ENCODE measurements at places on chromosomes 4 and X.

DNA sequence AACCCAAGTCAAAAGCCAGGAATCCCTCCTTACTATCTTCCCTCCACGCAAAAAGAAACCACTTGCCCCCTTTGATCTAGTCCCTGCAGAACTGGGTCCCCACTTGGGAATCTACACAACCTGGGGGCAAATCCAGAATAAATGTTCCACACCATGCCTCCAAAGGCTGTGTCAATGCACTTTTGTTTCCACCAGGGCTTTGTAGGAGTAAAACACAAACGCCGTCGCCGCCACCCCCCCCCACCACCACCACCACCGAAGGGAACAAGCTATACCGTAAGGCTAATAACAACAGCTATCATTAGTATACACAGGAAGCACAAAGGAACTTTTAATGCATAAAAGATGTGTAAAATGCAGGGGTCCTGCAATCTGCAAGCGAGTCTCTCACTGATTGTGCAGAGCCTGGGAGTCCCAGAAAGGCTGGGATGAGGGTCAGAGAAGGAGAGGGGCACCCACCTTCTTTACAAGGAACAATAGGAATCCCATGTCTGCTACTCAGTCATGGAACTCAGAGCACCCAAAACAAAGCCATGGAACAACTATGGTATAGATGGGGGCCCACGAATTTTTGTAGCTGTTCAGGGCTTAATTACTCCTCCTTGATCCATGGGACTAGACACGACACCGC, 13.2 kb downstream of the BCOR start:
- no peak for DNase-seq

DNA sequence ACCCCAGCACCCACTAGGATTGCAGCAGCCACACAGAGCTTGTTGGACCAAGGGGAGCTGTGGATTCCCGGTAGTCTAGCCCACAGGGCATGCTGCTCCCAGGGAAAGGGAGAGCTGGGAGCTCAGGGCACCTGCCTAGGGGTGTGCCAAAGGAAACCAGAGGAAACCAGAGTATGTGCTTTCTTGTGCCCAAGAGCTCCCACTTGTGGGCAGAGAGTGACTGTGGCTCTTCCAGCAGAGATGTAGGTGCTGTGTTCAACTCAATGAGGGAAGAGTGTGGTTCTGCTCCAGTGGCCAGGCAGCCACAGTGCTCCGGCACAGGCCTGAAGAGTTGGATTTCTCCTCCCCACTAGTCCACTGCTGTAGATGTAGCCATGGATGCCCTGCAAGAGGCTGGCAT, 1050.0 kb upstream of the INTU start:
- DNase-seq: no peak

DNA sequence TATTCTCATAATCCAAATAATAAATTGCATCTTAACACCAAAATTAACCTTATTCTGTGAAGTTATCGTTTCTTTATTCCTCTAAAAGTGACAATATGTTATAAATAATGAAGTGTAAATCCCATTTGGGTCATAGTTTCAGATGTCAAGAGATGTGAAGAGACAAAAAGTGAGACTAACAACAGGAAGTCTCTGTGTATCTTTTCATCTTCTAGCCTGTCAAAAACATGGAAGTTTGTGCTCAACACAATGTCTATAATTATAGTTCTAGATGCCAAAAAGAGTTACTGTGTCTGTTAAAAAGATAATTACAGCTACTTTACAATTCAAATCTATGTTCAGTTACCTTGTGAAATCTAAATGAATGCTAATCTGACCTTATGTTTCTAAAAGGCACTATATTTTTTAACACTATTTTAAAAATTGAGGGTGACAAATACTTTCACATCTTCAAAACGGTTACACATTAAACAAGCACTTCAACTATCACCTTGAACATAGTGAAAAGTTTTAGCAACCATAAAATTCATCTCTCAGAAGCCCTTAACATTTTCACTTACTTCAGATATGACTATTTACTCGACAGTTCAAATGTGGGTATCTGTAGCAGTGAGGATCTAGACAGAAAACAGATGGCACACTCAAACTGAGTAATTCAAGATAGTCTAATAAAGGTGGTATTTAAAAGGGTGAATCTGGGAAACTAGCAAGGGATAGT, 509.8 kb downstream of the ARAP2 start:
- DNase-seq: no peak

GRCh38 chrX:81556880-81557279, 355.0 kb downstream of the SH3BGRL start:
- DNase-seq: no peak

DNA sequence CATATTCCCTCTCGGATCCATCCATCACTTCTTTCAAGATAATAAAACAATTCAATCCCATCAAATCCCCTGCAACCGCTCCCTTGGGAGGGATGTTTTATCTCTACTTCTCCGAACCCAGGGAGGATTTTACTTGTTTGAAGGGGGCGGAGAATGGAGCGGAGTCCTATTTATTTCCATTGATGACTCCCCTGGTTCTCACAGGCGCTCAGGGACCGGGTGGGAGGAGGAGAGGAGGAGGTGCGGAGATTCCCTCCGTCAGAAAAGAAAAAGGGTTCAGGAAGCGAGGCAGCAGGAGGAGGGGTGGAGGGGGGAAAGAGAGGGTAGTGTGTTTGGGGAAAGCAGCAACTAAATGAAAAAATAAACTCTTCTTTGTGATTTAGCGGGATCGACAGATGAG, 2.1 kb downstream of the NDNF start:
- no peak for DNase-seq

DNA sequence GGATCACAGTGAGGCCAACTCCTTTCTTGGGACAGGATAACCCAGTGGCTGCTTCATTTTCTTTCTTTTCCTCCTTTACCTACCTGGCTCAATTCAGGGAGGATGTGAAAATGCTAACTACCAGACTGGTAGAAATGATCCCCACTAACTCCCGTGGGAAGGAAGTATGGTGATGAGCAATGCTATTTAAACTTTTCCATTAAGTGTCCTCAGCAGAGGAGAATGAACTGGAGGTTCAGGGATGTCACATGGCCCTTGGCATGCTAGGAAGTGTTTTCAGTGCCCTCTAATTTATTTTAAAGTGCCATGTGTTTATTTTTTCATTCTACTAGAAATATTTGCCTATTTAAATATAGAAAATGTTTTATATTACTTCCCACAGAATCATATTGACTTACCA, 363.9 kb downstream of the PPP3CA start:
- DNase-seq: no peak

GRCh38 chr4:47530801-47531200, 45.7 kb downstream of the ATP10D start:
- no peak for DNase-seq

DNA sequence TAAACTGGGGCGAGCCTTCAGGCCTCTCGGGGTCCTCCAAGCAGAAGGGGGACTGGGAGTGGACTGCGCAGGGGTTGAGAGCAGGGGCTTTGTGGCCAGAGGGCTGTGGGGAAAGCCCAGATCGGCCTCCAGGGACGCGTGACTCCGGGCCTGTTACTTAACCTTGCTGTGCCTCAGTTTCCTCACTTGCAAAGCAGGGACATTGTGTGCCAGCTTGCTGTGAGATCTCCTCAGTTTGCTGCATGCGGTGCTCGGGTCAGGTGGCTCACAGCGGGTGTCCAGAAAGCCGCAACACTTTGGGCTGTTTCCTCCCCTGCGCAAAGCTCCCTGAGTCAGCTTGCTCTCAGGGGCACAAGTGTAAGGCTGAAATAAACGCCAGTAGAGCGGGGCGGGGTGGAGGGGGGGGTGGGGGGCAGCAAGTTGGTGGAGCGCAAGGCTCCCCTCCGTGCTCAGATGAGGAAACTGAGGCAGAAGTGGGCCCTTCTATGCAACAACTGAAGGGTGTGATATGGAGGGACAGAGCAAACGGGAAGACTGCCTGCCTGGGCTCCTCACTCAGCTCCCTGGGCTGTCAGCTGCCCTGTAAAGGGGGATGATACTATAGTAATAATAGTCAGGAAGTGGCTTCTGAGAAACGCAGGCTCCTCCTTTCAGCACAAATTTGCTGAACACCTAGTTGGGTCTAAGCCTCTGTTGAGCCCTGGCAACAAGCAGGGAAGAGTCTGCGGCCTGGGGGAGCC, 101.0 kb downstream of the HMX1 start:
- no peak for DNase-seq

GRCh38 chr4:88107406-88108107, 50.9 kb downstream of the ABCG2 start:
- DNase-seq: no peak

GRCh38 chr4:163591614-163592020, 97.1 kb downstream of the TMA16 start:
- DNase-seq: no peak

DNA sequence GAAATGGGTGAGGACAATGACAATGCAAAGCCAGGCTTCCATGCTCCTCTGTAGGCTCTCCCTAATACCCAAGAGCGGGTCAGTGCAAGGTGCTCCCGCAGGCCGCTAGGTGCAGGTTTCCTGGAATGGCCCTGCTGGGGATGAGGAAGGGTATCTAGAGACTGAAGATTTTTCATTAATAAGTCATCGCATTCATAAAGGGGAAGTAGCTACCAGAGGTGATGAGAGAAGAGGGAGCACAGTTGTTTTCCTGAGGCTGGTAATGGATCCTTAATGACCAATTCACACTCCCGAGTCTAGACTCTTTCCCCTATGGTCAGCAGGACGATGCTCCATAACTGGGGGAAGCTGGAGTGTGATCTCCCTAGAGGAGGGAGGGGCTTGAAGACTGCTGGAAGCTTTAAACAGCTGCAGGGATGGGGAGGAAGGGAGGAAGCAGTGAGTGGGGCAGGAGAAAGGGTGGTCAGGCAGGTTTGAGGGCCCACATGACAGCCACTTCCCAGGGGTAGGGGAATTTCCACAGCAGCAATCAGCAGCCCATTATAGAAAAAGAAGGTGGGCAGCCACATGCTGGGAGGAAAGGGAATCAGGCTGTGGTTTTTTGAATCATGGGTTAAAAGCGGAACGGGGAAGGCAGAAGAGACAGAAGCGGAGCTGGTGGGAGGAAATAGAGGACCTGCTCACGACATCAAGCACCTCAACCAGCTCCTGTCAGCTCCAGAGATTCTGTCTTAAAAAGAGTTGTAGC, 10.2 kb upstream of the ATP6AP2 start:
- DNase-seq: no peak

DNA sequence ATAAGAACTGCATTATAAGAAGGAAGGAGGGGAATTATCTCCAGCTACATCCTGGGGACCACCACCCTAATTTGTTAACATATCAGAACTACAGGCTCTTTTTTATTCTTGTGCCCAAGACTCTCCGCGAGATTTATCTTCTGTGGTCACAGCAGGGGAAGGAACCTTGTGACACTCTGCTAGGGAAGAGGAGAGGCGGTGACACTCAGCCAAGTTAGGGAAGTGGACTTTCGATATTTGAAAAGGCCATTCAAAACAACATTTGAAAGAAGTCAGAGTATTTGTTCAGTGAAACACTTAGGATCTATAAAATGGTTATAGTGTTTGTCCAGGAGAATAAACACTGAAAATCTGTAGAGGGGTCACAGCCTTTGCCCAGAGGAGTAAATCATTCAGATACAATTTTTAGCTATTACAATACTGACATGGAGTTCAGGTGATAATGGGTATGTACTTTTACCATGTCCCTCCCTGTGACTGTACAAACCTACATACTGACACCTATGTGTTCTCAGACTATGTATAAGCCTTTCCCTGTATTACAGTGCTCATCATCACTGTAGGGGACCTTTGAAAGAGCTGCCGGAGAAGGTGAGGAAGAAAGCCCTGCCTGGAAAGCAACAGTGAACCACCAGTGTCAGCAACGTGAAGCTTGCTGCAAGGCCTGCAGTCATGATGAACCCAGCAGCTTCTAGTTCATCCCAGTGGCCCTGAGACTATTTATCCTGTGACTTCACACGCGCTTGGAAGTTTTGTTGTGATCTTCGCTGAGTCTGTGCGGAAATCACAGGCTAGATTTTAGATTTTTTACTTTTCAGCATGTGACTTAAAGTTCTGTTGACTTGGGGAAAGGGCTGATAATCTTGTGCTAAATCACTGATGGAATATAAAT, 8.5 kb upstream of the PTTG2 start:
- DNase-seq: no peak

- DNase-seq: no peak
These were observed 594.3 kb upstream of the DIPK2B start for GRCh38 chrX:45794995-45795337.

- no peak for DNase-seq
These were observed 6.8 kb upstream of the HTRA3 start for GRCh38 chr4:8262637-8263322.

GRCh38 chrX:40004921-40005291, 92.9 kb downstream of the BCOR start:
- DNase-seq: no peak

- DNase-seq: no peak
These were observed 239.3 kb downstream of the GRIA2 start for GRCh38 chr4:157459785-157460184.

DNA sequence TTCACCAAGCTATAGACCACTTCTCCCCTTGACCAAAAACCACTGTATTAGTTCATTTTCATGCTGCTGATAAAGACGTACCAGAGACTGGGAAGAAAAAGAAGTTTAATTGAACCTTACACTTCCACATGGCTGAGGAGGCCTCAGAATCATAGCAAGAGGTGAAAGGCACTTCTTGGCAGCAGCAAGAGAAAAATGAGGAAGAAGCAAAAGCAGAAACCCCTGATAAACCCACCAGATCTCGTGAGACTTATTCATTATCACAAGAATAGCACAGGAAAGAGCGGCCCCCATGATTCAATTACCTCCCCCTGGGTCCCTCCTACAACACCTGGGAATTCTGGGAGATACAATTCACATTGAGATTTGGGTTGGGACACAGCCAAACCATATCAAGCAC, 97.8 kb downstream of the DOCK11 start:
- DNase-seq: no peak

- DNase-seq: no peak
These were observed 6.4 kb downstream of the ARX start for GRCh38 chrX:25009407-25009806.

DNA sequence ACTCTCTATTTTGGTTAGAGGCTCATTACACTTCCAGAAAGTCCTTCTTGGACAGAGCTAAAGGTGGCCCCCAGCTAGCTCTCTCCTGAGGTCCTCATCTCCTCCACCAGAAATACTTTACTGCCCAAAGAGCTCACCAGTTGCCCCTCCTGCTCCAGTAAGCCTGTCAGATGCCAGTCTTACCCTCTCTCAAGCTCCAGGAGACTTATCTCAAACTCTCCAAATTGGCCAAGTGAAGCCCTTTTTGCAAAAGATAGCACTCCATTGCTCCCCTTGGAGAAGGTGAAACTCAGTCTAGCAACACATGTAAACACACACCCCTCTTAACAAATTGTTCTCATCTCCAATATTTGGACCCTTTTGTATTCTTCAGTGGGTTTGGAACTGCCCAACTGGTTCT, 128.5 kb downstream of the ZNF330 start:
- no peak for DNase-seq

- DNase-seq: no peak
These were observed at the start of gene SLC38A5 for GRCh38 chrX:48470110-48470832. SLC38A5 (minus strand) TSS chrX:48470260; CDS start chrX:48467924, 2,336 bp downstream.

- no peak for DNase-seq
These were observed 608 bp downstream of the TAF1 start for GRCh38 chrX:71366674-71367256.

DNA sequence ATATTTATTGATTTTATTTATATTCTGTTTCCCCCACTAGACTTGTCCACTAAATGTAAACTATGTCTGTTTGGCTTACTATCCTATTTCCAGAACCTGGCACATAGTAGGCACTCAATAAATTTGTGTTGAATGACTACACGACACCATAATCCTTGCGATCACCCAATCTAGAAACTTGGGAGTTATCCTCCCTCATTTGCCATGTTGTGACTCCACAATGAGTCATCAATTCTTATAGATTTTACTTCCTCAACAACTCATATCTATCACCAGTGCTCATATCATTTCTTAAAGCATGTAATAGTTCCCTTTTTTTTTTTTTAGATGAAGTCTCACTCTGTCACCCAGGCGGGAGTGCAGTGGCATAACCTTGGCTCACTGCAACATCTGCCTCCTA, 39.9 kb upstream of the VAMP7 start:
- DNase-seq: no peak

Data from NCI-H1417 treated with DMSO at 0.1 percent for 48 hours (cell line).